ENCODE measurements at places on chromosomes 11 and 22. TPM values are rescaled to one million over a fixed set of nuclear protein-coding genes. Genes with fewer than 3 reads are reported as not detected.

GRCh38 chr11:67441098-67441563, 2.1 kb downstream of the CORO1B start:
- no peak overlapping the region for H3K27ac ChIP-seq
- H3K36me3 ChIP-seq: no peaks in the 10 kb centered on the region
- H3K4me3 ChIP-seq: no peak overlapping the region
- no peaks in the 10 kb centered on the region for H3K27me3 ChIP-seq
- no peaks in the 10 kb centered on the region for H3K4me1 ChIP-seq

DNA sequence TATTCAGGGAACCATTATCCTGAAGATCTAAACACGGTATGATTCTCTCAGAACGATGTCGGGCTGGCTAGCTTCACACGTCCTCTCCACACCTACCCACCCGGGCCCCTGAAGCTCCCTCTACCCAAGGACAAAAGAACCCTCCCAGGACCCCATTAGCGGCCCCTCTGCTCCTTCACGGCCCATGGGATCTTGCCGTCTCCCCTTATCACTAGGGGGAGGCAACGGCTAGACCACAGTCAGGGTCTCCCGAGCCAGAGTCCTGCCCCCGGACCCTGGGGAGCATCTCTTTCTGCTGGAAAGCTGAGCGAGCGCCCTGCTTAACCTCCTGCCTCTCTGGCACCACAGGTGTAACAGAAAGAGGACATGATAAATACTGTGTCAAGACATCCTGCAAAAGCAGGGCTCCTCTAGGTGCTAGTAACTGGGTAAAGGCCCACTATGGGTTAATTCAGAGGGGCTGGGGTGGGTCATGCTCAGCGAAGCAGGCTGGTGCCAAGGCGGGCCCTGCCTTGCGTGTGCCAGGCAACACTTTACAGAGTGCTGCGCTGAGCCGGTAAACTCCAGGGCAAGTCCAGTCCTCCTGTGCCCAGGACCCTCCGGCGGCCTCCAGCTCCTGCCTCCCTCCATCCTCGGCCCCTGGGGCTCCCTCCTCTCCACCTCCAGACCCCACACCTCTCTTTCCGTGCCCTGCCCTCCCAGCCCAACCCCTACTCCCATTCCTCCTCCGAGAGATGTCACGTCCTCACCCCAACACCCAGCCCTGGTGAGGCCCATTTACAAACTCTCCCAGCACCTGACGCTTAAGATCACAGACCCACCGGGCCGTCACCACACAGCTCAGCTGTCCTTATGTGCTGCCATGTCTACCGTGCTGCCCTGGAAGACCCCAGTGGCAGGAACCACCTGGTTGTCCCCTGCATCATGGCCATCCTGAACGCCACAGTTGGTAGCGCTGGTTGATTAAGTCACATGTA, 3.0 kb downstream of the TOLLIP start:
- H3K27me3 ChIP-seq: no peaks in the 10 kb centered on the region
- no peaks in the 10 kb centered on the region for H3K36me3 ChIP-seq
- DNase-seq: no peak
- H3K4me3 ChIP-seq: no peak overlapping the region

The CTSD gene
- 535 TPM for total RNA-seq

The MDK gene
- 23.4 TPM for total RNA-seq

The CHADL gene
- 1.2 TPM for total RNA-seq

The FOLR2 gene
- total RNA-seq: 85.2 TPM

The SLC25A17 gene
- total RNA-seq: 12.6 TPM

The MPZL2 gene
- 63.2 TPM for total RNA-seq

The OR51B4 gene
- total RNA-seq: not detected
